ENCODE measurements at places on chromosomes 4 and X.
A peak's percentile ranks its signal among the peaks of the same experiment; 100 is the strongest.

- DNase-seq, result no peak
Measured at GRCh38 chr4:151409470-151410313, 716 bp downstream of the FHIP1A start.

GRCh38 chrX:129933700-129934099 is 27.7 kb downstream of the UTP14A start:
- no peak for DNase-seq

DNA sequence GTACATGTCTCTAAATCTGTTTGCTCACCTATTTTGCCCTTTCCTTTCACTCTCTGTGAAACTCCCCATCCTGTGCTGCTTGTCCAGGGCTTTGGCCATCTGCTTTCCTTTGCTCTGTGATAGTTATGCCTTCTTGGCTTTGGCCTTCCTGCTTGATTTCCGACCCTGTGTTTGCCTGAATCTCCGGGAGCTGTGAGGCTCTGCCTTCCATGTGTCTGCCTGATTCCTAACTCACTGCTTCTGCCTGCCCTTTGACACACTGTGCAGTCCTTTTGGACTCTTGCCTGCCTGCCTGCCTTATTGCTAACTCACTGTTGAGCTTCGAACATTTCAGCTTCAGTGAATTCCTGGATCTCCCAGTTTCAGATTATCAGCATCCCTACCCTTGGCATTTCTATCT is 143.1 kb downstream of the C4orf33 start:
- DNase-seq, result peak; percentile 23

DNA sequence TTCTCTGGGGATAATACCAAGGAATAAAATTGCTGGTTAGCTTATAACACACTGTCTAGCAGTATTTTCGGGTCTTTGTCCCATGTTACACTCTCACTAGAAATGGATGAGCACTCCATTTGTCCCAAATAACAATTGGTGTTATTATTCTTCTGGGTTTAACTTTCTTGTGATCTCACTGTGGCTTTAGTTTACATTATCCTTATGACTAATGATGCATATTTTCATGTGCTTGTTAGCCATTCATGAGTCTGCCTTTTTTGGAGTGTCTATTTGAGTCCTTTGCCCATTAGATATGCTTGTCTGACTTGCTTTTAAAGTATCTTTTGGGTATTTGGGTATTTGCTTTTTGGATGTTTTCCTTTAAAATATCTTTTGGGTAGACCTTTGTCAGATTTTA is 372.9 kb upstream of the TENM3 start:
- peak; percentile 67 for DNase-seq

GRCh38 chr4:24888475-24889344 is 24.1 kb downstream of the CCDC149 start:
- DNase-seq, result no peak

- peak; percentile 69 for DNase-seq
Measured at GRCh38 chr4:147723326-147723725, 8.6 kb upstream of the ARHGAP10 start.

- no peak for DNase-seq
Measured at GRCh38 chrX:49202022-49202421, 2.0 kb upstream of the SYP start.

GRCh38 chrX:153590961-153591956 is 7.7 kb downstream of the CCNQ start:
- no peak for DNase-seq

GRCh38 chrX:140507223-140507981 is 2.5 kb upstream of the SOX3 start:
- DNase-seq, result no peak
